CD4-positive, alpha-beta T cell (primary cell): ENCODE measurements at places on chromosomes 3 and 15.

GRCh38 chr3:114792159-114792918, 354.7 kb downstream of the ZBTB20 start:
- no peaks in the 10 kb centered on the region for H3K36me3 ChIP-seq
- no peak overlapping the region for H3K4me3 ChIP-seq
- no peak for DNase-seq
- no peak overlapping the region for H3K27ac ChIP-seq
- no peaks in the 10 kb centered on the region for H3K27me3 ChIP-seq

GRCh38 chr15:88994286-88994685, 81.1 kb upstream of the MFGE8 start:
- no peaks in the 10 kb centered on the region for H3K36me3 ChIP-seq
- H3K4me3 ChIP-seq = no peak overlapping the region
- no peak for DNase-seq

GRCh38 chr3:30401971-30402370, 204.4 kb upstream of the TGFBR2 start:
- H3K4me3 ChIP-seq = no peak overlapping the region
- no peak for DNase-seq
- H3K27ac ChIP-seq = no peak overlapping the region
- no peaks in the 10 kb centered on the region for H3K4me1 ChIP-seq
- H3K36me3 ChIP-seq = no peaks in the 10 kb centered on the region

DNA sequence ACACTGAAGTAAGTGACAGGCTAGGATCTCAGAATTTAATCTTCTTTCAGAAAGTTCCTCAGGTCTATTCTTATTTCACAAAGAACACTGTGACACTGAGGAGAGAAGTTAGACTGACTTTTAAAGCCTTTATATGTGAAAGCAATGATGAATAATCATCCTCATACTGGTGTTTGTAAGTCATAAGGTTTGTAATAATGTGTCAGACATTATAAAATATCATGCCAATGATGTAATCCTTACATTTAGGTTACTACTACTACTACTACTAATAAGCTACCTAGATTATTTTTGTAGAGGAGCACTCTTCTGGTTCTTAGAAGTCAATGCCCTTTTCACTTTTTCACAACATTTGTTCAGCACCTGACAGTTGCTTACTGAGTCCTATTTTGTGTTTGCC, 33.4 kb downstream of the FANCD2OS start:
- H3K36me3 ChIP-seq = no peaks in the 10 kb centered on the region
- DNase-seq = no peak
- H3K4me1 ChIP-seq = no peaks in the 10 kb centered on the region
- H3K27me3 ChIP-seq = no peaks in the 10 kb centered on the region
- no peak overlapping the region for H3K4me3 ChIP-seq
- H3K27ac ChIP-seq = no peak overlapping the region

GRCh38 chr3:49296781-49297411, 19.9 kb upstream of the C3orf62 start:
- DNase-seq = no peak
- H3K4me3 ChIP-seq = no peak overlapping the region
- no peaks in the 10 kb centered on the region for H3K4me1 ChIP-seq
- no peaks in the 10 kb centered on the region for H3K27me3 ChIP-seq
- no peak overlapping the region for H3K27ac ChIP-seq

DNA sequence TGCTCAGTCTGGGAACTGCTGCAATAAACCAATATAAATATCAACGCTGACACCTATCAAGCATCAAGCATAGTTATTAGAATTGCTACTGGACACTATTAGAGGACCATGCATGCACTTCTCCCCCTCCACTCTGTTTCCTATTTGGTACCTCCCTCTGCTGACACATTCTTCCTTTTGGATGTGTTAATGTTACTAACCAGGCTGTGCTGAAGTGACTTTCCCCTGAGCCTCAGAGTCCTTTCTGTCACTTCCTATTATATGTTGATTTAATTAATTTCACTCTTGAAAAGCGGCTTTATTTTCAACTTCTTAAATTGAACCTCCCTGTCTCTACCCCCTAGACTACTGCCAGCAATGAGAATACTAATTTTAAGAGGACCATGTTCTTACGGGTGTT, 379.1 kb downstream of the MCTP2 start:
- no peak overlapping the region for H3K27ac ChIP-seq
- no peak for DNase-seq
- H3K27me3 ChIP-seq = no peaks in the 10 kb centered on the region
- peaks cover 5% of the 10 kb centered on the region for H3K4me1 ChIP-seq
- no peaks in the 10 kb centered on the region for H3K36me3 ChIP-seq
- H3K4me3 ChIP-seq = no peak overlapping the region
